Gastroesophageal sphincter (tissue), 4 donors: ENCODE measurements at places on chromosomes 7 and 10. TPM values are rescaled to one million over a fixed set of nuclear protein-coding genes. Genes with fewer than 3 reads are reported as not detected.

GRCh38 chr10:132627666-132628531 is 90.3 kb downstream of the INPP5A start:
- H3K4me3 ChIP-seq = no peak overlapping the region
- ATAC-seq = peak; percentile 20
- H3K36me3 ChIP-seq = no peaks in the 10 kb centered on the region
- peak overlapping the region; percentile 96 for H3K27ac ChIP-seq
- H3K4me1 ChIP-seq = peaks cover 88% of the 10 kb centered on the region

DNA sequence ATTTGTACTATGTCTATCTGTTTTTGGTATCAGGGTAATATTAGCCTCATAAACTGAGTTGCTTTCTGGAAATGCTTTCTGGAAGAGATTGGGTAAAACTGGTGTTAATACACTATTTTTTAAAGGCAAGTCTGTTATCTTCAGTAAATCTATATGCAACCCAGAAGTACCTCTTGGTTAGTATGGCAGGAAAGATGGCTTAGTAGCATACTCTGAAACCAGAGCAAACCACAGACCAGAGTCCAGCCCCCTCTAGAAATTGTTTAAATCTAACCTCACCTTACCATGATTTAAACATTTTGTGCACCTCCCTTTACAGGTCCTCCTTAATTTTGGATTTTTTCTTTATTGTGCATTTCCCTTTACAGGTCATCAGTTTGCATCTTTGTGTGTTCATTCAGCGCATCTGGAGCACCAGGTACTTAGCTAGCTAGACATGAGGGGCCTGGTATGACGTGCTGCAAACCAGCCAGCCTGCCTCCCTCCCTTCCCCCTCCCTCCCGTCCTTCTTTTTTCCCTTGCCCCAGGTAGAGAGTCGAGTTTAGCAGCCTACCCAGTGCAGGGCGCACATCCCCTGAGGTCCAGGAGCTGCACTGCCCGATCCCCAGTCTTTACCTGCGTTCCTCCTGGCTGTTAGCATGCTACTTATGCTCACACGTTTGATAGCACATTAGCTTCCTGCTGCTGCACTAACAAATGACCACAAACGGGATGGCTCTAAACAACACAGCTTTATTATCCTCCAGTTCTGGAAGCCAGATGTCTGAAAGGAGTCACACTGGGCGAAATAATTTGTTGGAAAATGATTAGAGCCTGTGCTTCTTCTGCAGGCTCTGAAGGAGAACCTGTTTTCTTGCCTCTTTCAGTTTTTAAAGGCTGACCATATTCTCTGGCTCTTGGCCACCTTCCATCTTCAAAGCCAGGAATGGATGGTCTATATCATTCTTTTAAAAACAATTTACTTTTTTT is 299.9 kb upstream of the HABP2 start:
- H3K4me3 ChIP-seq = no peak overlapping the region
- no peak for ATAC-seq
- H3K36me3 ChIP-seq = no peaks in the 10 kb centered on the region

GRCh38 chr7:1537535-1538412 is 7.3 kb downstream of the MAFK start:
- H3K27ac ChIP-seq = peak overlapping the region; percentile 100
- peaks cover 37% of the 10 kb centered on the region for H3K4me1 ChIP-seq
- no peaks in the 10 kb centered on the region for H3K27me3 ChIP-seq
- peak overlapping the region; percentile 46 for H3K4me3 ChIP-seq
- H3K36me3 ChIP-seq = peaks cover 52% of the 10 kb centered on the region

DNA sequence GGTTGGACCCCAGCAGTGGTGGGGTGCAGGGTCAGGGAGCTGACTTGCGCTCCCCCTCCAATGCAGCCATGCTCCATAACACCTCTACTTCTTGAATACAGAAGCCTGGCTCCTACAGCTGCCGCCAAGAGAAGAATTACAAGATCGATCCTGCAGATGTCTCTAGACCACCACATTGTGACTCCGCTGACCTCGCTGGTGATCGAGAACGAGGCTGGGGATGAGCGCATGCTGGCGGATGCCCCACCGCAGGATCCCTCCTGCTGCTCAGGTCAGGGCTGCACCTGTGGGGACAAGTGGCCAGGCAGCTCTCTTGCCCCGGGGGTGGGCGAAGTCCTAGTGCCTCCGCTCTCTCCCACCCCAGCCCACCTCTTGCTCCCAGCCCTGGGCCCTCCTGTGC is 31.7 kb downstream of the ITIH2 start:
- no peak overlapping the region for H3K4me3 ChIP-seq
- no peaks in the 10 kb centered on the region for H3K36me3 ChIP-seq
- no peak for ATAC-seq
- no peaks in the 10 kb centered on the region for H3K4me1 ChIP-seq
- peaks cover 19% of the 10 kb centered on the region for H3K27me3 ChIP-seq

GRCh38 chr7:80533287-80533686 is 21.4 kb upstream of the GNAT3 start:
- H3K4me3 ChIP-seq = no peak overlapping the region
- H3K27me3 ChIP-seq = no peaks in the 10 kb centered on the region
- no peak for ATAC-seq
- H3K4me1 ChIP-seq = no peaks in the 10 kb centered on the region
- no peaks in the 10 kb centered on the region for H3K36me3 ChIP-seq

GRCh38 chr7:131581241-131582051 is 25.0 kb upstream of the PODXL start:
- peaks cover 2% of the 10 kb centered on the region for H3K27me3 ChIP-seq
- H3K27ac ChIP-seq = peak overlapping the region; percentile 54
- H3K36me3 ChIP-seq = no peaks in the 10 kb centered on the region
- no peaks in the 10 kb centered on the region for H3K4me1 ChIP-seq
- no peak overlapping the region for H3K4me3 ChIP-seq

GRCh38 chr10:25036381-25036780 is 20.0 kb downstream of the THNSL1 start:
- no peaks in the 10 kb centered on the region for H3K4me1 ChIP-seq
- H3K27me3 ChIP-seq = no peaks in the 10 kb centered on the region
- no peaks in the 10 kb centered on the region for H3K36me3 ChIP-seq
- H3K4me3 ChIP-seq = no peak overlapping the region

DNA sequence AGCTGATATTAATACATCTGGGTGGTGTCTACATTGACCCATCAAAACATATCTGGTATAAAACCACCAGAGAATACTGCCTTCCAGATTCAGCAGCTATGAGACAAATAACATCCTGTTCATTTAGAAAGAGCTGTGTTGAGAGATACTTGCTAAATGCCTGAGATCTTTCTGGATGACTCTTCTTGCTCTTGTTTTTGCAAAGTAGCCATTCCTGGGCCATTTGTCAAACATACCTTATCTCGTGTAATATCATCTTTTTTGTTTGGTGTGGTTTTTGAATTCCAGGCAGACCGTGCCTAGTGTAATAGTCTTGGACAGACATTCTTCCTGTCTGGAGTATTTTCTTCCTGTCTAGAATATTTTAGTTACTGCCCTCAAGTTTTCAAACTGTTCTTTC is 74.7 kb upstream of the PRR15 start:
- no peaks in the 10 kb centered on the region for H3K36me3 ChIP-seq
- H3K27me3 ChIP-seq = no peaks in the 10 kb centered on the region
- peaks cover 46% of the 10 kb centered on the region for H3K4me1 ChIP-seq
- ATAC-seq = peak; percentile 65

GRCh38 chr7:50363327-50364060 is 59.0 kb downstream of the IKZF1 start:
- H3K27ac ChIP-seq = no peak overlapping the region
- no peak overlapping the region for H3K4me3 ChIP-seq
- H3K36me3 ChIP-seq = no peaks in the 10 kb centered on the region

- no peaks in the 10 kb centered on the region for H3K36me3 ChIP-seq
- H3K4me1 ChIP-seq = no peaks in the 10 kb centered on the region
- no peak for ATAC-seq
- H3K4me3 ChIP-seq = no peak overlapping the region
- no peak overlapping the region for H3K27ac ChIP-seq
Observed at GRCh38 chr10:29169021-29169420, 119.8 kb upstream of the LYZL1 start.

GRCh38 chr7:156003220-156004162 is 191.2 kb upstream of the SHH start:
- no peaks in the 10 kb centered on the region for H3K36me3 ChIP-seq
- no peak for ATAC-seq
- H3K4me1 ChIP-seq = no peaks in the 10 kb centered on the region
- no peak overlapping the region for H3K4me3 ChIP-seq
- H3K27ac ChIP-seq = no peak overlapping the region
- peaks cover 38% of the 10 kb centered on the region for H3K27me3 ChIP-seq

DNA sequence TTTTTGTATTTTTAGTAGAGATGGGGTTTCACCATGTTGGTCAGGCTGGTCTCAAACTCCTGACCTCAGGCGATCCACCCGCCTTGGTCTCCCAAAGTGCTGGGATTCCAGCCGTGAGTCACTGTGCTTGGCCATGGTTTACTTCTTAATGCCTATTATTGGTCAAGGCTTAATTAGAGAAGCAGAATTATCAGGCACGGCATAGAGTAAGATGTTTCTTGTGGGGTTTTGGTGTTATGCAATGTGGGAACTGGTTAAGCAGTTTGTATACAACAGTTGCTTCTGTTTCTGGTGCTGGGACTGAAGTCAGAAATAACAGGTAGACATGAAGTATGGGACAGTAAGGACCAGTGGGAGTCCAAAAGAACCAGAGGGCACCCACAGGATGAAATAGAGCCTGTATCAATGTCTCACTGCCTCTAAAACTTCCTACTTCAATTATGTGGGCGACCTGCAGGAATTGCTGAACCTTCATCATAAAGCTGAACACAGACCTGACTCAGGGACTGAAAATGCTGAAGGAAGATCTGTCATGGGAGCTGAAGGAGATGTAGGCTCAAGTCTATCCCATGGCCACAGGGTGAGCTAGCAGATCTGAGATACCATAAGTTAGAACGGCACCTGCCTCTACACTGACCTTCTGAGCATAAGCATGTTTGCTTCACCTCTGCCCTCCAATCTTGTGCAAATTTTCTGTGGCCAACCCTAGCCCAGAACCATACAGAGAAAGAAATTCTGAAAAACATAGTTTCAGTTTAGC is 38.3 kb upstream of the VCL start:
- H3K36me3 ChIP-seq = no peaks in the 10 kb centered on the region
- H3K27ac ChIP-seq = no peak overlapping the region
- H3K27me3 ChIP-seq = no peaks in the 10 kb centered on the region
- no peak for ATAC-seq
- H3K4me1 ChIP-seq = no peaks in the 10 kb centered on the region

- H3K4me3 ChIP-seq = no peak overlapping the region
- H3K36me3 ChIP-seq = peaks cover 70% of the 10 kb centered on the region
- H3K4me1 ChIP-seq = no peaks in the 10 kb centered on the region
- H3K27me3 ChIP-seq = no peaks in the 10 kb centered on the region
- H3K27ac ChIP-seq = no peak overlapping the region
Observed at GRCh38 chr10:31509989-31510388, 191.0 kb downstream of the ZEB1 start.

- peak overlapping the region; percentile 3 for H3K4me3 ChIP-seq
- H3K27ac ChIP-seq = peak overlapping the region; percentile 61
- no peak for ATAC-seq
- H3K27me3 ChIP-seq = no peaks in the 10 kb centered on the region
- no peaks in the 10 kb centered on the region for H3K4me1 ChIP-seq
- no peaks in the 10 kb centered on the region for H3K36me3 ChIP-seq
Observed at GRCh38 chr10:14162629-14163344, 167.9 kb downstream of the FRMD4A start.

HYAL4 gene
- not detected for total RNA-seq
